ENCODE measurements at places on chromosomes 11 and 22.

GRCh38 chr11:62905927-62906531 is 15.1 kb downstream of the CHRM1 start:
- peak; percentile 67 for DNase-seq

DNA sequence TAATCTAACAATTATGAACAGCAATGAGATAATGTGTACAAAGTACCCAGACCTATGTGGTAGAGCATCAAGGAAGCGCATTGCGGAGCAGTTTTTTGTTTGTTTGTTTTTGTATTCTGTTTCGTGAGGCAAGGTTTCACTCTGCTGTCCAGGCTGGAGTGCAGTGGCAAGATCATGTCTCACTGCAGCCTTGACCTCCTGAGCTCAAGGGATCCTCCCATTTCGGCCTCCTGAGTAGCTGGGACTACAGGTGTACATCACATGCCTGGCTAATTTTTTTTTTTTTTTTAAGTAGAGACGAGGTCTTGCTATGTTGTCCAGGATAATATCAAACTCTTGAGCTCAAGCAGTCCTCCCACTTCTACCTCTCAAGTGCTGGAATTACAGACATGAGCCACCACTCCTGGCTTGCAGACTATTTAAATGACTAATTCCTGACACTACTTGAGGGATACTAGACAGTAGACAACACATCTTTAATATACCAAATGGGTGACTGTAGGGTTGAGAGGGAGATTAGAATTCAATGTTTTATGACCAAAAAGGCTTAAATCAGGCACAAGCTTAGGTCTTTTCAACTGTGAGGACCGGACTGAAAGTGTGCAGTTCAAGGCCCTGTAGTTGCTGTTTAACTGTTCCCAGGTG is 12.7 kb downstream of the OR51B4 start:
- no peak for DNase-seq

- no peak for DNase-seq
Observed at GRCh38 chr11:107704451-107704850, 7.4 kb downstream of the SLN start.

GRCh38 chr11:93741882-93742226 is 382 bp downstream of the C11orf54 start:
- peak; percentile 30 for DNase-seq

DNA sequence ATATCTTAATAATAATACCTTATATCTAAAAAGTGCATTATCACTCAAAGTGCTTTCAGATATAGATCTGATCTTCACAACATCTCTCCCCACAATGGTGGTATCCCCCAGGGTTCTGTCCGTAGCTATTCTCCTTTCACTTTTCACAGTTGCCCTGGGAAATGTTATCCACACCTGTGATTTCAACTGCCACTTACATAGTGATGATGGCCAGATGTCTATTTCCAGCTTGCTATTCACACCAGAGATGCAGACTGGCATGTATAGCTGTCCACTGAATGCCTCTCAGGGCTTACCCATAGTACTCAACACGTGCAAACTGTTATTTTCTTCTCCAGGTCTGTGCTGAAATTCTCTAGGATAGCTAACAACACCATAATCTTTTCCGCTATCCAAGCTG is 724.7 kb downstream of the DLG2 start:
- no peak for DNase-seq

- peak; percentile 9 for DNase-seq
Observed at GRCh38 chr11:11069841-11070835, 212.3 kb upstream of the ZBED5 start.

- no peak for DNase-seq
Observed at GRCh38 chr22:49473286-49473685, 354.4 kb downstream of the BRD1 start.

DNA sequence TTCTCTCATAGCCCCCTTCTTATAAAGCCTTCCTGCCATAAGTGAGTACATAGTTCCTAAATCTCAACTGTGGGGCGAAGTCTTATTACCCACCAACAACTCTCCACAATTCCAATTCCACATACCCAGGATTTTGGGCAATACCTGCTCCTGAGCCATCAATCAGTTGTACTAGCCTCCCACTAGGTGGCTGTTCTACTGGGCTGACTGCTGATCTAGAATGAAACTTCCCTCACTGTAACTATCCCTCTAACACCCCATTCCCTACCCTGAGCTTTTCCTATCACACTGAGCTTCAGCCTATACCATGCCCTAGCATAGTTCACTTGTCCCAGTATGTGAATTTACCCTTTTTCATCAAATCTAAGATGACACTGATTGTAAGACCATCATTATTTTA is 52.5 kb downstream of the RRAS2 start:
- DNase-seq = no peak

- DNase-seq = no peak
Observed at GRCh38 chr11:117969160-117969991, 16.8 kb upstream of the IL10RA start.

- DNase-seq = peak; percentile 65
Observed at GRCh38 chr22:20979243-20979809, 2.8 kb upstream of the LZTR1 start.

- no peak for DNase-seq
Observed at GRCh38 chr22:41369424-41369745, 12.4 kb upstream of the TEF start.

GRCh38 chr11:47506373-47506772 is 46.6 kb downstream of the CELF1 start:
- no peak for DNase-seq

- no peak for DNase-seq
Observed at GRCh38 chr11:130295657-130296056, 19.1 kb downstream of the ZBTB44 start.

GRCh38 chr11:63756919-63757761 is 11.4 kb downstream of the ZFTA start:
- DNase-seq = no peak

Data from fibroblast of the conjunctiva (primary cell).